ENCODE measurements at places on chromosomes 5 and 9.

- DNase-seq, result no peak
Measured at GRCh38 chr9:108045851-108046250, 556.3 kb upstream of the KLF4 start.

DNA sequence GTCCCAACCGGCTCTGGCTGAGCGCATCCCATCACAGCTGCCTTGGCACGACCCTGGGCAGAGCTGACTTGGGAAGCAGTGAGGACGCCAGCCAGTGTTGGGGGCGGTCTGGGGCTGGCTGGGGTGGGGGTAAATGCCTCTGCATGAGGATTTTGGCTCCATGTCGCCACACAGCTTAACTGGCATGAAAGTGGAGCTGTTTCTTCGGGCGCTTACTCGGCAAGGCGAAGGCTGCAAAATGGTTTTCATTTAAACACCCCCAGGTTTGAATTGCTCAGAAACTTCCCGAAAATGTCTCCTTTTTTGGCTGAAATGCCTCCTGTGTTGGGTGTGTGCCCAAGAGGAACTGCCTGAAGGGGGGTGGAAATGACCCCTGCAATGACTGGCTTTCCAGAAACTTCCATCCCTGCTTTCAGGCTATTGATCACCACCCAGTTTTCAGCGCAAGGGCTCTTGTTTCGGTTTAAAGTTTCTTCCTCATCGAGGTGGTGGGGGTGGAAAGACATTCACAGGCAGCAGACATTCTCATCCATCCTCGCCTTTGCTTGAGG is 38.3 kb downstream of the PTGES start:
- DNase-seq, result no peak

GRCh38 chr9:126783949-126784348 is 20.9 kb upstream of the ZBTB43 start:
- DNase-seq, result no peak

- DNase-seq, result no peak
Measured at GRCh38 chr9:114289571-114290481, 33.1 kb upstream of the ORM1 start.

DNA sequence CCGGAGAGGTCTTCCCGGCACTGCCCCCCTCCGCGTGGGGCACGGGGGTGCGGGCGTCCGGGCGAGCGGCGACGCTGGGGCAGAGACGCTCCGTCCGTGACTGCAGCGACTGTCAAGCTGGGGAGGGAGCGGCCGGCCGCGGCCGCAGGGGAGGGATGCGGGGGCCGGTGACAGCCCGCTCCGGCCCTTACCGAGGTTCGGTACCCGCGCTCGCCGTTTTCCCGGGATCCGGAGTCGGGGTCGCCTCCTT is 400 bp downstream of the KDM4C start:
- no peak for DNase-seq

Measured in NCI-H1092 treated with DMSO at 0.1 percent for 48 hours (cell line).